Fibroblast of skin of abdomen (primary cell): ENCODE measurements at places on chromosomes 13 and 19.

GRCh38 chr13:113029487-113030258 lies 60.7 kb downstream of the MCF2L start:
- DNase-seq = no peak

- DNase-seq = no peak
Observed at GRCh38 chr13:97165502-97166425, 56.4 kb upstream of the MBNL2 start.

DNA sequence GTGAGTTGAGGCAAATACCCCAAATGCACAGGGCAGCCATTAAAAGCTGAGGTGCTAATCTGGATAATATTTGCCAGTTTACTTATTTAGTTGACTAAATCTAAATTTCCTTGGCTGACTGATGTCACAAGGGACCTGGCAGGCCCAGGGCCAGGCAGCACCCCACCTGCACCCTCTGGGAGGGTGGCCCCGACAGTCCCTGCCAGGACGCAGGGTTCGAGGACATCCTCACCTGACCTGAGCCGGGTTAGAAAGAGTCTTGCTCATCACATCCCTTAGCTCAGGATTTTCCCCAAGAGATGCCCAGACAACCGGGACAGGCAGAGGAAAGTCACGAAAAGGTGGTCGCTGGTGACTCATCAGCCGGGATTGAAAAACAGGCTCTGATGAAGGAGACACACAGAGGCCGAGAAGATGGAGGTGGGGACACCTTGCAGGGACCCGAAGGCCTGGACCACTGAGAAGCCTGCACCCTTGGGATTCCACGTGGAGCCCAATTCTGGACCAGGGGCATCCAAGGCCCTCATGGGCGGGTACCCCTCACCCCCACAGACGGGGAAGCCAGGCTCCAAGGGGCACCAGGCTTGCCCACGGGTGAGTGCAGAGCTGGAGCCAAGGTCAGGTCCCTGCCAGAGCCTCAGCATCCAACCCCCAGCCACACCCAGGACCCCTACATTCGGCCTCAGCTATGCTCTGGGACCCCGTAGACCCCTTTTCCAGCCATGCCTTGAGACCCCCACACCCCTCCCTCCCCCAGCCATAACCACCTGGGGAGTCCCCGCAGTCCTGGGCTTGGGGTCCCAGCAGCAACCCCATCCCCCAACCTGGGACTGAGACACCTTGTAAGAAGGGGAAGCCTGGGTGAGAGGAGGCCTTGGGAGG lies 103.2 kb downstream of the SOX1 start:
- DNase-seq = no peak

DNA sequence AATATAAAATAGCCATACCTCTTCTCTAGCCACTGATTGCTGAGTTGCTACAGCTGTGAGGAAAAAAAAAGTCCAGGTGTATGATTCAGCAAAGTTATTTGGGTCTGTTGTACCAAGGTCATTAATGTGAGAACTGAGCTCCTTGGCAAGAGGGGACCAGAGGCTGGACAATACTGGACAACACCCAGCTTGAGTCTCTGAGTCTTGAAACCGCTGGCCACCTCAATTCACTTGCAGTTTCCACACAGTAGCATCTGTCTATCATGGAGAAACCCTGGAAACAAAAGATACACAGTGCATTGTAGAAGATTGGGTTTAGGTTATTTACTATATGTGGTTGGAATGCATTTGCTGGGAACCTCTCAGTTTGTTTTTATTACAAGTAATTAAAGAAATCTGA lies 60.4 kb downstream of the WDFY2 start:
- no peak for DNase-seq

DNA sequence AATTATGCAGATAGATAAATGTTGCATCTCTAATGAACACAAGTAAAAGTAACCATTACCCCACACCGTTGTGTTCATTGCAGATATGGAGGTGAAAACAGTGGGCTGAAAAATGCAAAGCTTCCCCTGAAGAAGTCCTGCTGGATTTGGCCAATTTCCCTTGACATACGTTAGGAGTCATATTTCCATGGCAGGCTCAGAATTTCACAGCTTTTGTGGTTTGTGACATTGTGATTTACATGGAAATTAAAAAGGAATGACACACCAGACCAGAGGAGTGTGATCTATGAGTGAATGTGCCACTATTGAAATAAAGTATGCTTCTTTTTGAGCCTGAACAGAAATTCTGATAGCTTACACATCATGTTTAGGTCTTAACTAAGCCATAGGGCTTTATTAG lies 221.1 kb upstream of the TMTC4 start:
- DNase-seq = peak; percentile 93

GRCh38 chr13:41352935-41353840 lies 42.1 kb downstream of the NAA16 start:
- DNase-seq = peak; percentile 36

GRCh38 chr13:46759846-46760245 lies 37.1 kb downstream of the ESD start:
- DNase-seq = no peak

DNA sequence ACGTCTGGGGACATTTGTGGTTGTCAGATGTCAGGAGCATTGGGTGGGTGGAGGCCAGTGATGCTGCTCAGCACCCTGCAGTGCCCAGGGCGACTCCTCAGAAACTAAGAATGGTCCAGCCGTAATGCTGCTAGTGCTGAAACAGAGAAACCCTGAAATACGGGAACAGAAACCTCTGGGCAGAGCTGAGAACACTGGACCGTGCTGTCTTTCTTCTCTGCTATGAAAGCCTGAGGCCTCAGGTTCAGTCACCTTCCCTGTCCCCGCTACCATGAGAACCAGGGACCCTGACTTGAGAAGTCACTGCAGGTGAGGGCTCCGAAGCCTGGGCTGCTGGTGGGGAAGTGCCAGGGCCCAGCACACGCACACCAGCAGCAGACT lies 13.4 kb downstream of the CAPS start:
- DNase-seq = no peak

DNA sequence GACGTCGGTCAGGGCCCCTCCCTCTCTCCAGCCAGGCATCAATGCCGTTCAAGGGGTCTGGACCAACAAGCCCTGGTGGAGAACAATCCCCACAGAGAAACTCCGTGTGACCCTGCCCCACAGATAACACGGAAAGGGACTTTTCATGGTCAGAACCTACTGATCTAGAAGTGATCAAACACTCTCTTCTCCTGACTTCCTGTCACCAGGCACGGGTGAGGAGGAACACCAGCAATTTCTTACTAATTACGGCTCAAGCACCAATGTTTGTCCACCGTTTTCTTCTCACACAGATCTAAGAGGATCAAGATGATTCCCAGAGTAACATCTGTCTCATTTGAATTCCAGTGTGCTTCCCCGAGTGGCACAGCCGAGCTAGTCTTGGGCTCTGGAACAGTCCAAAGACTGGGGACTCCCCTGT lies 11.8 kb downstream of the RASA3 start:
- no peak for DNase-seq

GRCh38 chr13:111043575-111043982 lies 71.5 kb upstream of the ARHGEF7 start:
- peak; percentile 36 for DNase-seq

DNA sequence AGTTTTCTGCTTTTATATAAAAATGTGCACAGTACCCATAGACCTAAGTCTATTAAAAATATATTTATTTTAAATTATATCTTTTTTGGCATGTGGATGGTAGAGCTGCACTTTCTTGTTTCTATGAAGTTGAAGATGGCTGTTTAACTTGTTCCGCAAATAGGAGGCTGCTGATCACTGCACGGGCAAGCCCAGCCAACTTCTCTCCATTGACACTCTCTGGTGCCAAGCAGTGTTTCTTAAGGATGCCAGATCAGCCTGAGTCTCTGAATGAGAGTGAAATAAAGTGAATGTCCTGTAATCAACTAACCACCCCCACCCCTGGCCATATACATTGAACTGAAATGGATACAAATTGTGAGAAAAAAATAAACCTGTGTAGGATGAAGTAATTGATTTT lies 202.9 kb upstream of the KLHL1 start:
- no peak for DNase-seq

DNA sequence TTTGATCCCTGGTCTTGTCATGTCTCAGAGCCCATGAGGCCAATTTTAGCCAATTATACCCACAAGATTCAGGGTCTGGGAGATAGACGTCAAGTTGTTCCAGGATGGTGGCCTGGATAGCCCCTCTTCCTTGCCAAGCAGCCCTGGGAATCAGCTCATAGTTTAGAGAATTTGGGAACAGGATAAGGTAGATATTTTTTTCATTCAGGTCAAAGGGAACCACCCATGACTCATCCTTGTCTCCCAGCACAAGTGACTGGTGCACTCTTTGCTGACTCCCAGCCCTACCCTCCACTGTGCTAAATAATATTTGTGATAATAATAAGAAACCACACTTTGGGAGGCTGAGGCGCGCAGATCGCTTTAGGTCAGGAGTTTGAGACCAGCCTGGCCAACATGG lies 17.1 kb upstream of the S1PR4 start:
- no peak for DNase-seq

GRCh38 chr13:76976490-76976889 lies 15.4 kb upstream of the CLN5 start:
- peak; percentile 40 for DNase-seq

DNA sequence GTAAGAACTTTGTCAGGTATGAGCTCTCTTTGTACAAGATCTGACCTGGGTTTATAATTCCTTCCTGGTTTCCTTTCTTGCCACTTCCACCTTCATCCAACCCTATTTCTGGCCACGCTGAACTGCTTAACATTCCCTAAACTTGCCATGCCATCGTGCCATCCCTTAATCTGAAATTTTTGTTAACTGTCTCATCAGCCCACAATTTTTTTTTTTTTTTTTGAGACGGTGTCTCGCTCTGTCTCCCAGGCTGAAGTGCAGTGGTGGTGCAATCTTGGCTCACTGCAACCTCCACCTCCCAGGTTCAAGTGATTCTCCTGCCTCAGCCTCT lies 144.6 kb downstream of the GGACT start:
- DNase-seq = peak; percentile 23

DNA sequence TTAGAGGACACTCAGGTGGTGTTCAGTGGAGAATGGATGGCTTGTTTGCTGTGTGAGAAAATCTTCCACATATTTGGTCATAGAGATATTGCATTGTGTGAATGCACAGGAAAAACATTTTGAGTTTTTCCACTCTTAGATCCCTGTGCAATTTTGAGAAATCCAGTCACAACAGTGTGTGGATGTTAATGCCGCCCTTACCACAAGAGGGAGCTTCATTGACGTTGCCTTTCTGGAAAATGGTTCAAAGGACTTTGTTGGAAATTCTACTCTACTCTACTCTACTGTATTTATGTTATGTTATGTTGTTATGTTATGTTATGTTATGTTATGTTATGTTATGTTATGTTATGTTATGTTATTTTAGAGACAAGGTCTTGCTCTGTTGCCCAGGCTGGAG lies 13.4 kb downstream of the ZNF20 start:
- DNase-seq = no peak
